ENCODE measurements at places on chromosomes 3 and 15.

GRCh38 chr15:45134682-45135604 lies 5.1 kb downstream of the DUOX1 start:
- no peak for DNase-seq

DNA sequence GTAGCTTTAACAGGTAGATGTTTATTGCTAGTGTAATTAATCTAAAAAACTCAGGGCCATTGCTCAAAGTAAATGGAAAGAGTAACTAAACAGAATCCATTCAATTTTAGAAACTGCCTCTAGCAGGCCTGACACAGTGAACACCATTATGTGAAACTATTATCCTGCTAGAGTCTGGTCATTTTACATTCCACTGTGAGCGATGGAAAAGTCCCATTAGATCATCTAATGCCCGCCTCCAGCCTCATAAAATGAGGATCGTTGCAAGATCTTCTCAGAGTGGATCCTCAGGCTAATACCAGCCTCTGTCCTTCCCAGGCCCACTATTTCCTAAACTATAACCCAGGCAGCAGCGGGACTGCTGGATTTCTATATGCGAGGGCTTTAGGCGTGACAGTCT lies 107.7 kb downstream of the WDR76 start:
- DNase-seq, result peak; percentile 39

GRCh38 chr3:50806806-50807205 lies 132.1 kb downstream of the DOCK3 start:
- DNase-seq, result no peak

DNA sequence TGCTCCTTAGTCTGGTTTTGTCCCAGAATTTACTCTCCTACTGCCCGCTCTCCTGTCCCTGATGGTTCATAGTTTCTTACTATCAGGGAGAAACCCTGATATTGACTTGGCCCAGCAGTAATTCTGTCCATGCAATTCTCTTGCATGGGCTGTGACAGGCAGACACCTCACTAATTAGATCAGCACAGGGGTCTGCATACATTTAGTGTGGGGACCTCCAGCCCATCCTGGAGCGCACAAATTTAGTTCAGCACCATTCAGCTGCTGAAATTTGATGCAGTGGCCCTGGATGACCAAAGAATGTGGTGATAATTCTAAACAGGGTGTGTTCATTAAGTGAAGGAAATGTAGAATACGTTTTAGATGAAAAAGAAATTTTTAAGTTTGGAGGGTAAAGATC lies 555.5 kb upstream of the TBL1XR1 start:
- no peak for DNase-seq

All from AG09309 (cell line).